Stimulated activated CD8-positive, alpha-beta memory T cell treated with anti-CD3 and anti-CD28 coated beads, Interleukin-7, amount 100 ng/mL, for 24 hours (primary cell): ENCODE measurements at places on chromosomes 7 and 10.
A peak's percentile ranks its signal among the peaks of the same experiment; 100 is the strongest.

DNA sequence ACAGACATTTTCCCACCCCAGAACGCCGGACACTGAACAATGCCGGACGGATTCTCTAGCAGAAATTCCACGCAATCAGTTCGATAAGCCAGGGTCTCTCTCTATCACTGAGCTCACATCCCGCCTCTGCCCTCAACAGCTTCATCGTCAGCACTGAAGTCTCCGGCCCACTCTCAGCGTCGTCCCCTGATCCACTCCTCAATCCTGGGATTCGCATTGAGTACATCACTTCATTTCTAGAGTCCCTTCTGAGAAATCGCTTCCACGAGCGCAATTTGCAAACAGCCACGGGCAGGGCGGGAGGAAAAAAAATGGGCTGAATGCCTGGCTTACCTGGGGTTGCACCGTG is 365 bp downstream of the YME1L1 start:
- DNase-seq = peak; percentile 1

GRCh38 chr10:116850058-116850611 is 836 bp downstream of the ENO4 start:
- no peak for DNase-seq

GRCh38 chr7:99141841-99142726 is 1.8 kb downstream of the SMURF1 start:
- DNase-seq = peak; percentile 35

DNA sequence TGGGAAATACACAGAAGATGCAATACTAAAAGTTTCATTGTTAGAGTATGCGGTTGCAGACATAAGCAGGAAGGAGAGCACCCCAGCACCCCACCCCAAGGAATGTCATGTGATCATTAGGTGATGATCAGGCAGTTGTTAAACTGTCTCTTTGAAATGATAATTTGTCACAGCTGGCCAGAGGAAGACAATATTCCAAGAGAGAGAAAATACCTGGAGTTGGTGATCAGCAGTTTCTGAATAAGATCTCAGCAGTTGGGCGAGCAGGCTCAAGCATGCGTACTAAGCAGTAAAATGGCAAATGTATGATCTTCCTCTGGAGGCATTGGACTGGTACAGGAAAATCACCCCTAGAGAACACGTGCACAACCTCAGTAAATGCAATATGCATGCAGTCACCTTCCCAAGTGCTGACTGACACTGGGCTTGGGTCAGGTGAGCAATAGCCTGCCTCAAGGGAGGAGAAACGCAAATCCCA is 250.1 kb upstream of the MBL2 start:
- no peak for DNase-seq

- DNase-seq = no peak
Observed at GRCh38 chr7:43585562-43585961, 2.7 kb downstream of the STK17A start.

DNA sequence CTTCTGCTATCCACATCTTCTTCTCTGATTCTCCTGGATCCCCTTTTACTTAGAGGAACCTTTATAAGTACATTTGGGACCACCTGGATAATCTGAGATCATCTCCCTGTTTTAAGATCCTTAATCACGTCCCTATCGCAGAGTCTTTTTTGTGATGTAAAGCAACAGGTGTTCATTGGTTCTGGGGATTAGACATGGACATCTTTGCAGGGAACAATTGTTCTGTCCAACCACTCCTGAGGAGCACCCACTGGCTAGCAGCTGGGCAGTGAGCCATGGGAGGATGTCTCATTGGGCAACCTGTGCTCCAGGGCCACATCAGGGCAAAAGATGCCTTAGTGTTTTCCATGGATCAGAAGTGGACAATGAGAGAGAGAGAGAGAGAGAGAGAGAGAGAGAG is 56.0 kb downstream of the ZNF800 start:
- no peak for DNase-seq

DNA sequence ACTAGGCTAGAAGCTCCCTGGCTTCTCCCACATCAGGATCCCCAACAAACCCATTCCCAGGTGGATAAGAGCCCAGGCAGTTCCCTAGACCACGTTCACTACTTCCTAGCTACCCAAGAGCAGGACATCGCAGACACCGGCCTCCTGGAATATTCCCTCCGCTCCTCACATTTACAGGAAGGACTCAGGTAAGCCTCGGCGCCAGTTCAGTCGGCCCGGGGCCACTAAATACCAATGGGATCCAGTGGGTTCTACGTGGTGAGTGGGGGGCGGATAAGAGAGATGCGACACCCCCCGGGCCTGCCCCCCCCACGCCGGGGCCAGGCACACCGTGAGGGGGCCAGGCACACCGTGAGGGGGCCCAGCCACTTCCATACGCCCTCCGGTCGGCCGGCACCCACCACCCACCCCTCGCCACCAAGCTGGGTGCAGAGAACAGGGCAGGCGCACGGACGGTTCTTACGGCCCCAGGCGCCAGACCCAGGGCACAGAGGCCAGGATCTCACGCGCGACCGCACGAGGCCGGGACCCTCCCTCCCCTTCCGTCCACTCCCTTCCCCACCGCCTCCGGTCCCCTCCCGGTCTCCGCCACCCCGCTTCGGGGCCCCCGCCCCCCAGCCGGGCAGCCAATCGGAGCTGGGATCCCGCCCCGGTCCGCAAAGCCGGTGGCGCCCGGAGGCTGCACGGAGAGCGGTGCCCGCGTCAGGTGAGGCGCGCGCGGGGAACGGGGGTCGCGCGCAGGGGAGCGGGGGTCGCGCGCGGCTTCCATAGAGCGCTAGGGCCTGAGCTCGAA is at the start of gene BLVRA:
Gene BLVRA, plus strand, starts transcription at position 652 of the 793 bp plus-strand sequence. CDS start 12,479 bp downstream, outside the sequence.
- DNase-seq = peak; percentile 27
